ENCODE measurements at places on chromosomes 3 and 15.

DNA sequence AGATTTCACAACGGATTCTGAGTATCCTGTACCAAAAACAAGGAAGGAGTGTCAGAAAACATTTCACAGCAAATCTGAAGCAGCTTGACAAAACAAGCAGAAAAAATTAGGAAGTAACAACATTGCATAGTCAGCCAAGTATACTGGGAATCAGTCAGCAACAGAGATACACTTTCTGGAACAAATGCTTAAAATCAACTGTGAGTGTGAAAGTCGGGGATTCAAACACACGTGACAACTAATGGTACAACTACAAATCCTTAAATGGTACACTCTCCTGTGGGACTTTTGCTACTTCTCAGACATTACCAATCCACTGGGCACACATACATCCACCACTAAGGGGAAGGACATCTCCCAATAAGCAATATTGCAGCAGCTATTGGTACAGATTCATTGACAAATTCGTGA, 296.6 kb upstream of the MME start:
- DNase-seq: no peak

DNA sequence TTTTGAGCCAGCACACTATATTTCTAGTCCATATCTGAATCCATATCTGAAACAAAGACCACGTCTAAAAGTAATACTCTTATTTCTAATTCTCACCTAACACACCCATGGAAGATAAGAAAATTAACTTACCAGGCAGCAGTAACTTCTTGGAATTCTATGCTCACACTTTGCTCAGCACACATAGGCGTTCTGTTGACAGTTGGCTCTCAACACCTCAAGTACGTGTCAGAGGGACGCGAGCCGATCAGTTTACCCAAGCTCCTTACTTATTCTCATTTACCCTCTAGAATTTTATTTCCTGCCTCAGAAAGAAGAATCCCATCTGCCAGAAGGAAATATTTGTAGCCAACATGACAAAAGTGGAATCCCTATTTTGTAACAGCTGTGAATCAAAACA, 911.9 kb downstream of the FHIT start:
- DNase-seq: no peak

GRCh38 chr15:66096688-66097058, 156.9 kb downstream of the MEGF11 start:
- DNase-seq: no peak

DNA sequence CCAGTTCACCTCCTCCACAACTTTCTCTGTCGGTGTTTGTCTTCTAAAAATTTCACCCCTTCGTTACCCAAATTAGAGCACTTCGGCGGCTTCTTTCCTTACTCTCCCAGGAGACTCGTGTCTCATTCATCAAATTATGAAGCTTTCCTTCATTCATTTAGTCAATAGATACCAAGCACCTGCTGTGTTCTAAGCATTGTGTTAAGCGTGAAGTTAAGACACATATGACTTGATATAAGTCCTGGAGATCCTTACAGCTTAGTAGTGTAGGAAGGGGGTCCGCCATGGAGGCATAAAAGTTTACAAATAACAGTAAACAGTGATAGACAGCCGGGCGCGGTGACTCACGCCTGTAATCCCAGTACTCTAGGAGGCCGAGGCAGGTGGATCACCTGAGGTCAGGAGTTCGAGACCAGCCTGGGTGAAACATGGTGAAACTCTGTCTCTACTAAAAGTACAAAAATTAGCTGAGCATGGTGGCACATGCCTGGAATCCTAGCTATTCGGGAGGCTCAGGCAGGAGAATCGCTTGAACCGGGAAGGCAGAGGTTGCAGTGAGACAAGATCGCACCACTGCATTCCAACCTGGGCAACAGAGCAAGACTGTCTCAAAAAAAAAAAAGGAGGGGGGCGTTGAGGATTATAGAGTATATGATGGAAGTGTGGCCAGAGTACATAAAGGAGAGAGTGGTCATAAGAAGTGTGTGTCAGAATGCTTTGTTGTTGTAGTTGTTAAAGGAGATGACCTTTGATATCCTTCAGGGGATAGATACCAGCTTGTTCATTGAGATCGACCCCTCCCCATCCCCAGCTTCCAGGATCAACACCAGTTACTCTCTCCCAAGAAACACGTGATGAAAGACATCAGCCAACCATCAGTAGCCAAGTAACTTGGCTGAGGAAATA, 744 bp upstream of the CCDC32 start:
- DNase-seq: no peak

GRCh38 chr3:131819381-131820055, 215.3 kb downstream of the CPNE4 start:
- DNase-seq: no peak

GRCh38 chr3:194638991-194639605, 5.9 kb upstream of the TMEM44 start:
- DNase-seq: no peak
